ENCODE measurements at places on chromosomes 3 and 15.

GRCh38 chr3:50245831-50246516 is 10.0 kb downstream of the GNAI2 start:
- H3K4me3 ChIP-seq, result no peak overlapping the region
- H3K36me3 ChIP-seq, result peaks cover 6% of the 10 kb centered on the region
- no peak overlapping the region for H3K27ac ChIP-seq
- peak; percentile 98 for DNase-seq
- peaks cover 9% of the 10 kb centered on the region for H3K4me1 ChIP-seq

DNA sequence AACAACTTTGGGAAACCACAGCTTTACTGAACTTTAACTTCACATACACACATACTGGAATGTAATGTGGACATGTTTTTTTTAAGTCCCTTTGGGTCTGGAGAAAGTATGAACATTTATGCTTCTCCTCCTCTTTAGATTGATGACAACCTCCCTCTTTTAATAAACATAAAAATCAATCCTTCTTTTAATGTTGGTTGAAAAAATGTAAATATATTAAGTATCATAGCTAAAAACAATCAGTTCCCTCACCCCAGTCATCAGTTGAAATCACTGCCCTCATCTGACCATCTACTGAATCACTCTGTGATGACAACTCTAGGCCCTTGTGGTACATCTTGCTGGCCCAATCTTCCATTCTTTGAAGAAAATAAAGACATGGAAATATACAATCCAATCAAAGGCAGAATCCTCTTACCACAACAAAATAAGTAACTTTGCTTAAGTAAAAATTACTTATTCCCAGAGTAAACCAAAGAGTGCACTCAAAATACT is 6.4 kb downstream of the AAGAB start:
- H3K27ac ChIP-seq, result no peak overlapping the region
- no peak overlapping the region for H3K4me3 ChIP-seq
- peaks cover 14% of the 10 kb centered on the region for H3K36me3 ChIP-seq
- H3K27me3 ChIP-seq, result no peaks in the 10 kb centered on the region
- H3K4me1 ChIP-seq, result peaks cover 4% of the 10 kb centered on the region

GRCh38 chr15:62512904-62513303 is 347.8 kb upstream of the C2CD4B start:
- H3K4me3 ChIP-seq, result no peak overlapping the region
- no peaks in the 10 kb centered on the region for H3K27me3 ChIP-seq
- DNase-seq, result no peak
- no peaks in the 10 kb centered on the region for H3K4me1 ChIP-seq

DNA sequence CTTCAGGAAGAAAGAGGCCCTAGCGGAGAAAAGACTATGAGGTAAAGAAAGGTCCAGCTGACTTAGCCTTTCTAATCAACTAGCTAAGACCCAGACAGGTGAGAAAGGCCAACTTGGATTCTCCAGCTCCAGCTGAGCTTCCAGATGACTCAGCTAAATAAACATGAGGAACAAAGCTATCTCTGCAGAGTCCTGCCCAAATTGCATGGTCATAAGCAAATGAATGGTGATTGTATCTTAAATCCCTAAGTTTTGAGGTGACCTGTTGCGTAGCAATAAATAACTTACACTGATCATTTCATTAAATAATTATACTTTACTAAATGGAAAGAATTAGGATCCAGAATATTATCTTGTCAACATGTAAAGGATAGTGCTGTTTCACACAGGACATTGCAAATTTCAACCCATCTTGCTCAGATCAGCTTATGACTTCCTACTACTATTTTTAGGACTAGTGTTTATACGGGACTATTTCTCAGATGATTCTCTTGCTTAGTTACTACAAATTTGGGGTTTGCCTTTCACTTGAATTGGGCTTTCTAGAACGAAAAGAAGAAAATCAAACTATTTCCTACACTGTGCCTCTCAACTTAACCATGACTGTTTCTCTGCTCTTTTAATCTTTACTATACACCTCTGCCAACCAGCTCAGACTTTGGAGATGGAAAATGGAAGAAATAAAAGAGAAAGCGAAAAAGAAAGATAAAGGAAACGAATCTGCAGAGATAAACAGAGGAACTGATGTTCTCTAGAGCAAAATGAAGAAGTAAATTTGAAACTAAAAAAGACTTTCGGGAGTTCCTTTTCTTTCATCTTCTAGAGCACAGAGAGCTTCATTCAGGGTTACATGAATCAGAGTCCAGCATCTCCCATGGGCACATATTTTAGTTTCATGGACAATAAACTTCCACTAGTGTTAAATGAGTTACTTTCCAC is 6.6 kb upstream of the ADGRG7 start:
- H3K4me1 ChIP-seq, result peaks cover 3% of the 10 kb centered on the region
- no peak overlapping the region for H3K4me3 ChIP-seq
- H3K27me3 ChIP-seq, result no peaks in the 10 kb centered on the region
- DNase-seq, result peak; percentile 32

All from H9 (cell line).